Left cardiac atrium (tissue), 4 donors: ENCODE measurements at places on chromosomes 7 and 10.

GRCh38 chr7:157684157-157684908 is 347.5 kb downstream of the DNAJB6 start:
- no peak for DNase-seq

- no peak for DNase-seq
Observed at GRCh38 chr10:12902851-12903358, 98.6 kb downstream of the CCDC3 start.

DNA sequence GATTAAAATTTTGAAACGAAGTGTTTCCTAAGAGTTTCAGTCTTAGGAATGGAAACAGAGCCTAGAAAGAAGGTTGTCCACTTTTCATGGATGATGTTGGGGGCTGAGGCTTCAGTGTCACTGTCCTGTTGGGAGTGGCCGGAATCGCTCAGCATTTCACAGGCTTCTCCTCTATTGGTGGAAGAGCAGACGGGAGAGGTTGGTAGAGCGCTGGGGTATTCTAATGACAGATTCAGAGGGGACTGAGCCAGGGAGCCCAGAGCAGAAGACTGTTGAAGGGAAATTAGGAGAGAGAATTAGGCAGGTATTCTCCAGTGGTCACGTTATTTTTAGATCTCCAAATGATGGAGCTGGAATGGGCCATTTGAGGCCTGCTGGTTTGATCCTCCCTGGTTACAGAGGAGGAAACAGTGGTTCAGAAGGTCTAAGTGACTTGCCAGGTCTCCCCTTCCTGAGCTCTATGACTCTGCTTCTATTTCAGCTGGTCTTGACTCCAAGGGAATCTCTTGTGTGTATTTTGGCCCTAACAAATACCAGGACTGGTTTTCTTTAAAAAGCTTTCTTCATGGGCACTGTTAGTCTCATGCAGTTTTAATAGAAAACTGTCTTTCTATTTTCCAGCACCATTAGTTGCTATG is 35.7 kb upstream of the EEPD1 start:
- DNase-seq = no peak

DNA sequence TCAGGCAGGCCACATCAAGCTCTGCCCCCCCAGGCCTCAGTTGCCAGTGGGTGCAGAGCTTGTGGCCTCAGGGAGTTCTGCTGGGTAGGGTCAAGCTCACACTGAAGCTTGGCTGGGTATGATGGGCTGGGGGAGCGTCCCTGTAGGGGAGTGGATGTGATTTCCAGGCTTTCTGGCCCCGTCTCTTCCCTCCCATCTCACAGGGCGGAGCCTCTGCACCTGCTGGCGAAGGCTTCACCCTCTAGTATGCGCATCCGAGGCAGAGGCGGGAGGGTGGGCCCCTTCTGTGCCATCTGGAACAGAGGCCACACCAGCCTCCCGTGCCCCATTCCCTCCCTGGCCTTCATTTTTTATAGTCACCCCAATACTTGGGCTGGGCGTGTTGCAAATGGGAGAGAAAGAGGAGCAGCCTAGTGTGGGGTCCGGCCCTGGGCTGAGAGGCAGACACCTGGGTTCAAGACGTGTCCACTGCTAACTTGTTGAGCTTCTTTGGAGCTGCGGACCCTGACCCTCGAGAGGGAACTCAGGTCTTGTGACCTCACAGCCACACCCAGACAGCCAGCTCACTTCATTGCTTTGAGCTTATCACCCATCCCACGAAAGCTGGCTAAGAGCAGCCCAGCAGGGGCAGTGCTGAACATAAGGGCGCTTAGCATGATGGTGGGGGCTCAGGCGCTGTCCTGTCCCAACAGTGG is 2.3 kb downstream of the AQP1 start:
- no peak for DNase-seq

DNA sequence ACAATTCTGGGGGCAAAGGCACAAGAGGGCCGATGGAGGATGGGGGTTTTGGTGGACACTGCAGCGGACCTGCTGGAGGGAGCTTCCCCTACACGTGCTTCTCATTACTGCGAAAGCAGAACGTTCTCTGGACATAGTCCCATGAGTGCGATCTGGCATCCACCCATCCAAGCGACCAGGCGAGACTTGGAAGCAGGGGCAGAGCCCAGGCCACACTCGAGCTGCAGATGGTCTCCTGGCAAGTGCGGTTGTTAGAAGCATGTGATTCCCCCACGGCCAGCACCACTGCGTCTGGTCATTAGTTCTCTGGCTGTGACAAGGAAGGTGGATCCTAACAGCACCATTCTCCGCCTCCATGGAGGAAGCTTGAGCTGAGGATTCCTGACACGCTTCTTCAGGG is 118.4 kb upstream of the TCERG1L start:
- DNase-seq = no peak

DNA sequence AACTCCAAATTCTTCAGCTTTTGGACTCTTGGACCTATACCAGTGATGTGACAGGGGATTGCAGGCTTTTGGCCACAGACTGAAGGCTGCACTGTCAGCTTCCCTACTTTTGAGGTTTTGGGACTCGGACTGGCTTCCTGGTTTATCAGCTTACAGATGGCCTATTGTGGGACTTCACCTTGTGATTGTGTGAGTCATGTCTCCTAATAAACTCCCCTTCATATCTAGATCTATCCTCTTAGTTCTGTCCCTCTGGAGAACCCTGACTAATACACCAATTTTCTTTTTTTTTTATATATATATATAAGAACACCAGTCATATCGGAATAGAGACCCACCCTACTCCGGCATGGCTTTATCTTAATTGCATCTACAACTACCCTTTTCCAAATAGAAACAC is 166.8 kb downstream of the ETV1 start:
- DNase-seq = no peak

DNA sequence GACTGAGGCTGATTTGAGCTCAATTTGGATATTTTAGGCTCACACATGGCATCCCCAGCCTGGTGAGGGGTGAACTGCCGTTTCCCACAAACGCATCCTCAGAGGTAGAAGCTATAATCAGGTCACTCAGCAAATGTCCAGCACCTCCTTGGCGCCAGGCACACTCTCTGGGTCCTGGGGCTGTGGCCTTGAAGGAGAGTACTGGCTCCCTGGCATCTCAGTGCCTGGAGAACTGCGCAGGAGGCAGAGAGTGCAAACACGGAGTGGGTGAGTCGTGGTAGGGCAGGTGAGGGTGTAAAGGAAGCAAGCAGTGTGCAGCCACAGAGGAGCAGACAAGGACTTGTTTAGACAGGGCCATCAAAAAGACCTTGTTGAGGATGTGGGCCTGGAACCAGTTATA is 224.0 kb upstream of the ZNF32 start:
- DNase-seq = no peak

DNA sequence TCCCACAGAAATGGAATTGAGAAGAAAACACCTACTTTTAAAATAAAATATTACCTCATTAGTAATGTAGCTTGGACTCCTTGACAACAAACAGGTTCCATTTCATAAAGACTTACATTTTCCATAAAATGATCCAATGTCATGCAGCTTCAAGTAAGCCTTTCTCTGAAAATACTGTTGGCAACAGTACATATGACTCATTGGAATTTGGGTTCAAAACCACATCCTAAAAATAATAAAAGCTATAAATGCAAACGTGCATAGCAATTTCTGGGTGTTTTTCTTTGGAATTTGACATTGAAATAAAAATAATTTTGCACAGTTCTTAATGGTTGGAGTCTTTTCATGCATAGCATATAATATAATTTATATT is 47.9 kb downstream of the FHIP2A start:
- DNase-seq = no peak

DNA sequence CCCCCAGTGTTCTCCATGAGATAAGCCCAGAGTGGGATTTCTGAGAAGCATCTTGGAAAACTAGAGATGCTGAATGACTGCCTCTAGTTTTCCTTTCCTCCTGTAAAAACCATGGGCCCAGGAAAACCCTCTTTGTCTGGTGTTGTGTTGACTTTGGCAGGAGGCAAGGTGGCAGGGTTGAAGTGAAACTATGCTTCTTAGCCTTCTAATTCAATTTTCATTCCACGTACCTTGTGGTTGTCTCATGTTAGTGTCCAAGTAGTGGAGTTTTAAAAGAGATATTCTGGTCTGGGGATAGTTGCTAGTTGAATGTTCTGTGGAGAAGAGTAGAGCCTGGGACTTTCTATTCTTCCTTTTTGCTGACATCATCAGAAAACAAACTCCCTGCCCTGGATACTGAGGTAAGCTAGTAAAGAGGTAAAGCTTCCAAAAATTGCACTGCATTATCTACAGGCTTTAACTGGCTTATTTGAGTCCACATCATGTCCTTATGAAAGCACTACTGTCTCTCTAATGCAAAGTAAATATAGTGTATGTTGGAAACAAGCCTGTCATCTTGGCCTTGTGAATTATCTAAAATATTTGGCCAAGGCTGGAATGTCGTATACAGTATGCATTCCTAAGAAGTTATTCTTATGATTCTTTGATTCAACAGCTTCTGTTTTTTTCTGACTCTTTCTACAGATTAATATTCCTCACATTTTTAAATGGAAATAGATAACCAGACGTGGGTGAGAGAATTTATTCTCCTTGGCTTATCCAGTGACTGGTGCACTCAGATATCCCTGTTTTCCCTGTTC is at the start of gene OR2F2:
Gene OR2F2 (plus strand): TSS at position 708 of the 800 bp plus-strand sequence. CDS start 0 bp downstream, at position 708.
- DNase-seq = no peak

- no peak for DNase-seq
Observed at GRCh38 chr7:19224951-19225350, 79.7 kb upstream of the FERD3L start.

GRCh38 chr7:70595370-70595754 is 536.6 kb upstream of the GALNT17 start:
- no peak for DNase-seq
